ENCODE measurements at places on chromosomes 6 and 20.
A peak's percentile ranks its signal among the peaks of the same experiment; 100 is the strongest.

GRCh38 chr6:152598901-152599537, 38.1 kb downstream of the SYNE1 start:
- DNase-seq, result no peak

DNA sequence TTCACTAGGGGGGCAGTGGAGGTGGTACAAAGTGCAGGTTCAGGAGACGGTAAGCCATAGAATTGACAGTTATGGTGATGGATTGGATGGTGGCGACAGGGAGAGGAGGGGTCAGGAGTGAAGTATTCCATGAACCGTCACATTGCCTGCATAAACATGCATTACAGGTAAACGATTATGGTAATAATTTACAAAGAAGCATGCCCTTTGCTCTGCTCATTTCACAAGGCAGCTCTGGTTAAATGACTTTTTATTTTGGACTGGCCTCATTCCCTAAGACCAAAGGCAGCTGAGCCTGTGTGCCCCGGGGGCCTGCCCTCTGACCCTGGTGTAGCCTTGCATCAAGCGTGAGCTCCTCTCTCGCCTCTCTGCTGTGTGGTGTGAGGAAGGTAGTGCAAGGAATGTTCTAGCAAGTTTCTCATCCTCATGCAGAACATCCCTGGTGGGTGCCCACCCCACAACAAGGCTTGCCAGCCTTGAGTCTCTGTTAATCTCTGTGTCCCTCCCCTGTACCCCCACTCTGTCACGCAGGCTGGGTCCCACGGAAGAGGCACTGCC, 59.0 kb downstream of the PPP1R14C start:
- no peak for DNase-seq

GRCh38 chr6:38337819-38338465, 301.8 kb downstream of the BTBD9 start:
- no peak for DNase-seq

GRCh38 chr6:118859517-118860064, 34.4 kb upstream of the ASF1A start:
- DNase-seq, result no peak

GRCh38 chr20:50321797-50322480, 131.3 kb downstream of the CEBPB start:
- peak; percentile 14 for DNase-seq

DNA sequence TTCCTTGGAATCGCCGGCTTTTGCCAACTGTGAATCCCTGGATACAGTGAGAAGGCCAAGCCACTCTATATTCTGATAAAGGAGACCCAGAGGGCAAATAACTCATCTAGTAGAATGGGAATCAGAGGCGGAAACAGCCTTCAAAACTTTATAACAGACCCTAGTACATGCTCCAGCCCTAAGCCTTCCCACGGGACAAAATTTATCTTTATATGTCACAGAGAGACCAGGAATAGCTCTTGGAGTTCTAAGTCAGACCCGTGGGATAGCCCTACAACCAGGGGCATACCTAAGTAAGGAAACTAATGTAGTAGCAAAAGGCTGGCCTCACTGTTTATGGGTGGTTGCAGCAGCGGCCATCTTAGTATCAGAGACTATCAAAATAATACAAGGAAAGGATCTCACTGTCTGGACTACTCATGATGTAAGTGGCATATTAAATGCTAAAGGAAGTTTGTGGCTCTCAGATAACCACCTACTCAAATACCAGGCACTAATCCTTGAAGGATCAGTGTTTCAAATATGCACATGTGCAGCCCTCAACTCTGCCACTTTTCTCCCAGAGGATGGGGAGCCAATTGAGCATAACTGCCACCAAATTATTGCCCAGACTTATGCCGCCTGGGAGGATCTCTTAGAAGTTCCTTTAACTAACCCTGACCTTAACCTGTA, 29.5 kb downstream of the CEP85L start:
- no peak for DNase-seq

- DNase-seq, result no peak
Measured at GRCh38 chr6:135520781-135521180, 23.2 kb upstream of the AHI1 start.

DNA sequence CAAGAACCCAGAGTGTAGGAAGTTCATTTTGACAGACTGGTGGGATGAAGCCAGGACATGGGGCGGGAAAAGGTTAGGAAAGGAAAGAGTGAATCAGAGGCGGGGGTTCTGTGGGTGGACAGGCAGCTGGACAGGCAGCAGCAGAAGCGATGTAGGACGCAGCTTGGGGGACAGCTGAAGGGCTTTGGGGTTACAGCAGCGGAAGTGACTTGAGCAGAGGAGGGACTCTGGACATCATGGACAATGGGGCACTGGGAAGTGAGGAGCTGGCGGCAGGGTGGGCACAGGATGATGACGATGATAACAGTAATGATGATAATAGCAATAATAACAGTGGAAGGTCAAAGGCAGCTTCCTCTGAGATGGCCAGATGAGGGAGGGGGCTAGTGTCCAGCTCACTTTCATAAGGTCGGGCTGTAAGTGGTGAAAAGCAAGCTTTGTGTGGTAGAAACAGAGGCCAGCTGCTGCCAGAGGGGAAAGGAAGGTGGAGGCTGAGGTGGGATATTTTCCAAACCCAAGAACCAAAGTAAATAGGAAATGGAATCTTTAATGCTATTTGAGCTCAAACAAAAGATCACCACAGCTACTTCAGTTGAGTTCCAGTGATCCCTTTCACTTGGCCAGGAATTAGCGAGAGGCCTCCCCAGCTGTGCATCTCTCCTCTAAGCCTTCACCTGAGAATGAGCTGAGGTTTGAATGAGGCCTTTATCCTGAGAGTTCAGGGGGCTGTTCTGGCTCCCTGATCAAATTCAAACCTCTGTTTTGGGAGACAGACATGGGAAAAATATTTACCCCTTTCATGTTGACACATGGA, 433.5 kb downstream of the DHX35 start:
- no peak for DNase-seq

GRCh38 chr20:40781327-40782042, 92.4 kb upstream of the MAFB start:
- DNase-seq, result no peak

GRCh38 chr6:148455225-148455624, 112.6 kb downstream of the SASH1 start:
- no peak for DNase-seq

DNA sequence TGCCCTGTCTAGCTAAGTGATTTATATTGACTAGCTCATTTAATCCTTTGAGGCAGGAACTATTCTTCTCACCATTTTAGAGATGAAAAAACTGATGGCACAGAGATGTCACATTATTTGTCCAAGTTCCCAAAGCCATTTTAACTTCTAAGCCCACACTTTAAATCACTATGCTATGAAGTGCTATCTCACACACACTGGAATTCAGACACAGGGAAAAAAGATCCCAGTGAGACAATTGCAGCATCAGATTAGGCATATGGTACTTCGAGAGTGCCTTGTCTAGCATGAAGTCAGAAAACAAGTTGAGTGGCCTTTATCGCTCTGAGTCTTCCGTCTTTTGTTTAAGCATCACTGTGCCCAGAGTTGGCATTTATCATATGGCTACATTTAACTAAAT, 54.1 kb upstream of the PDE7B start:
- no peak for DNase-seq

DNA sequence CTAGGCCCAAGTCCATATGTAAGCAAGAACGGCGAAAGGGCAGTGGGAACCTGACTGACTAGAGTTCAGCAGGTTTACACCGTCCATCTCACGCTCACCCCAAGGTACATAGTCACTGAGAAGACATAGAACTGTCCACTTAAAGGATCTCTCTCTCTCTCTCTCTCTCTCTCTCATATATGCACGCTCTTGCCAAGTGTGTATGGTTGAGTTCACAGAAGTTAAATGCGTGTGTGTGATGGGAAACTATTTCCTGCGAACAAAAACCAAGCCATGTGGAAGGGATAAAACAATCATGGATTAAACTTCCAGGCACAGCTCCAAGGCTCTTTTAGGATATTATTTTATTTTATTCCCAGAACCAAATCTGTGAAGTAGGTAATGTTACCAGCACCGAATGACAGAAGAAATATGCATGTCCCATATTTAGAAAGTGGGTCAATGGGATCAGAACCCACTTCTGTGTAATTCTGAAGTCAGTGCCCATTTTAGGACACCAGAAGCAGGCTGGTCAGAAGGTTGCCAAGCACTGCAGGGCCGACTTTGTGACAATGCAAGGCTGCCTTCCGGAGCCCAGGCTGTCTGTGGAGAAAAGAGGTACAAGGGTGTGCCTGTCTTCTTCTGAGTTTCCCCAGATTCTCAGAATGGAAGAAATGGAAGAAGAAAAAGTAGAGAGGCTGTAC, 49.2 kb upstream of the MAP7 start:
- no peak for DNase-seq

DNA sequence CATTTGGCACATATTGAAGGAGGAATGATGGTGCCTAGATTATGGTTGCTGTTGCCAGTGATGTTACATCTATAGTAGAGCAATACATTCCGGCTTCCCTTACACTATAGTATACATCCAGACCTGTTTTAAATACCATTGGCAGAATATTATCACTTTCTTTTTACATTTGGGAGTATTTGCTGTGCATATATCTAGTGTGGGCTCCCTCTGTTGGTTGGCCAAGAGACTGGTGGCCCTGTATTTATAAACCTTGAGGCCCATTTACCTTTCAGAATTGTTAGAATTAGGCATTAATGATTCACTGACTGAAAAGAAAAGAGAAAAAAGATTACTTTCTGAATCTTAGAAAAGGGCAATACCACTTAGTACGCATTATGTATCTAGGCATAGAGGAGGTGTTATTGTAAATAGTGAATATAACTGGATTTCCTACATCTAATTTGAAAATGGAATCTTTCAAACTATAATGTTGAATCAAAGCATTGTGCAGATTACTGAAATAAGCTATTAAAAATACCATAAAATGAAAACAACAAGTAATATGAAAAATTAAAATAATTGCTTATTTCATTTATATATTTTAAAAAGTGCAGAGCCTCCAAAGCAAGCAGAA, 628.8 kb upstream of the MAN1A1 start:
- DNase-seq, result peak; percentile 17

DNA sequence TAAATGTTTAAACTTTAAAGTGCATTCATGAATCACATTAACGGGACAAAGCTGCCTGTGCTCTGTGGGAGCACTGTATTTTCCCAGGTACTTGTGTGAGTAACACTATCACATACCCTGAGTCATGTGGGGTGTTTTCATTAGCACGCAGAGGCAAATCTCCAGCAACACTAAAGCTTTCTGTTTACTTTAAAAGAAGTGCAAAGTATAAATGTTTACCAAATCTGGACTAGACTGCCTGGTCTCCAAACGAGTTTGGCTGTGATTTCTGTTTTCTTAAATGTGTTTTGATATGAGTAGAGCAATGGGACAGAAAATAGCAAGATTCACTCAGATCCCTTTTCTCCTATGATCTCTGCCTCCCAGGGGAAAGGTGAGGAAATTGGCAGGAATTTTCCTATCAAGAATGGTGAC, 28.8 kb upstream of the RIPPLY2 start:
- no peak for DNase-seq

- no peak for DNase-seq
Measured at GRCh38 chr6:23890543-23891227, 235.3 kb upstream of the NRSN1 start.

GRCh38 chr20:17969884-17970409, 1.1 kb downstream of the MGME1 start:
- DNase-seq, result no peak

DNA sequence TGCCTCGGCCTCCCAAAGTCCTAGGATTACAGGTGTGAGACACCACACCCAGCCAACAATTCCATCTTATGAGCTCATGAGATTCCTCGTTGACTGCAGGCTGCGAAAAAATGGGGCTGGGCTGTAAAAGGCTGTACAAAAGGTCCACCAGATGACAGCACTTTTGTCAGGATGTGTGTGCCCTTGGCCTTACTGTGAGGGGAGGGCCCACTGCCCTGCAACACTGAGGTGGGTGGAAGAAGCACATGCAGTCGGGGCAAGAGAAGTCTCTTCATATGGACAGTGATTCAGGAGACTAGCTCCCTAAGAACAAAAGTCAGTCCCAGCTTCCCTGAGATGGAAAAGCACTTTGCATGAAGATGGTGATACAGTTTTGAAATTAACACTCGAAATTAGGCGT, 50.5 kb downstream of the KCTD20 start:
- DNase-seq, result no peak

DNA sequence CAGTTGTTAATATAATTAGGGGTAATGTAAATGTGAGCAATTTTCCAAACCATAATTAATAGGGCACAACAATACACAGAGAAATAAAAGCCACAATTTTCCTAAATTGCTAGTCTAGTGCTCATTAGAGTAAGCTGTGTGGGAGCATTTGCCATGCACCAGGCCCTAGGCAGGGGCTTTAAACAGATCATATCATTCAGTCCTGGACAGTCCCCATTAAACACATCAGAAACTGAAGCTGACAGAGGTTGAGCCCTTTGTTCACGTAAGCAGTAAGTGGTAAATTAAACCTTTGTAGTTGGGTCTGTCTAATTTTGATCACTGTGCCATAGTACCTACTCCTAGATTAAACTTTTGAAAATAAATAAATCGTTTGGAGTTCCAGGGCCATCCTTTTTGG, 931.1 kb downstream of the C6orf118 start:
- no peak for DNase-seq

DNA sequence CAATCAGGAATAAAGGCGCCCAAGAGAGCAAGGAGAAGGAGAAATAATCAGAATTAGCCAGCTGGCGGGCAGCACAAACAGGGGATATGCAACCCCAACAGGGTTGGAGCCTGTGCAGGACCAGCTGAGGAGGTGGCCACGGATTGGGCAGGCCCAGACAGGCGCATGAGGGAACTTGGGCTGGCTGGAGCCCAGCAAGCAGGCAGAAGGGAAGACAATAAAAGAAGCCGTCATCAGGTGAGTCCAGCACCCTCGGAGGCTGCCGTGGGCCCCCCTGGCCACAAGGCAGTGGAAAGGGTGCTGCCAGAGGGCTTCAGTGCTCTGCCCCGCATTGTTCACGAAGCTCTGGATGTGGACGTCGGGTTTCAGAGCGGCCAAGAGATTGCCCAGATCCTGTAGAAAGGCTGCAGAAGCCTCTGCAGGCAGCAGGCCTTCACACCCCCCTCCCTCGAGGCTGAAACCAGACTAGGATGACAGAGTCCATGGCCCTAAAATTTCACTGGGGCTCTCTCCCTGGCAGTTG, 28.4 kb upstream of the MAFB start:
- DNase-seq, result no peak

Measured in NCI-H510A treated with DMSO at 0.1 percent for 48 hours (cell line).